ENCODE measurements at places on chromosomes 6 and 20. TPM values are rescaled to one million over a fixed set of nuclear protein-coding genes. Genes with fewer than 3 reads are reported as not detected.

Gene ARMH2
- total RNA-seq = not detected

Gene EPHA7
- 0.40 TPM for total RNA-seq

Gene CALHM6
- 0.13 TPM for total RNA-seq

Gene C6orf47
- total RNA-seq = 11.8 TPM

Gene ABCC10
- total RNA-seq = 22.8 TPM

Gene ARMC2
- total RNA-seq = 2.3 TPM

Gene PDYN
- total RNA-seq = not detected

Gene TRIM26
- total RNA-seq = 30.2 TPM

Gene FAM120B
- total RNA-seq = 23.1 TPM

Gene MEI4
- total RNA-seq = not detected

Gene PDE10A
- 18.9 TPM for total RNA-seq

Gene FBXO30
- 24.1 TPM for total RNA-seq

Gene LY6G6C
- not detected for total RNA-seq

Gene CST11
- not detected for total RNA-seq

Gene ELMO2
- total RNA-seq = 37.1 TPM

Gene TMEM217
- total RNA-seq = 9.1 TPM

Gene SNAP25
- not detected for total RNA-seq

Gene C6orf141
- total RNA-seq = 7.8 TPM

Gene SMIM29
- total RNA-seq = 17.8 TPM

Gene DYNLT2
- 1.4 TPM for total RNA-seq

Gene EFCAB8
- 0.43 TPM for total RNA-seq

Gene COL9A1
- not detected for total RNA-seq
